ENCODE measurements at places on chromosomes 7 and 10. TPM values are rescaled to one million over a fixed set of nuclear protein-coding genes. Genes with fewer than 3 reads are reported as not detected.

NUB1 gene
- 61.7 TPM for total RNA-seq

EN2 gene
- total RNA-seq, result 0.15 TPM

JMJD1C gene
- total RNA-seq, result 81.3 TPM

ZPBP gene
- not detected for total RNA-seq

STMP1 gene
- total RNA-seq, result 53.0 TPM

ATRNL1 gene
- 66.0 TPM for total RNA-seq

C10orf53 gene
- total RNA-seq, result not detected

SP4 gene
- total RNA-seq, result 4.4 TPM

AKR1C8 gene
- not detected for total RNA-seq
